CD4-positive, alpha-beta T cell treated with Interleukin-6 at 100 ng/mL for 8 hours (primary cell): ENCODE measurements at places on chromosomes 2 and 18.
A peak's percentile ranks its signal among the peaks of the same experiment; 100 is the strongest.

- no peak for DNase-seq
Observed at GRCh38 chr2:229180658-229181057, 90.4 kb downstream of the PID1 start.

DNA sequence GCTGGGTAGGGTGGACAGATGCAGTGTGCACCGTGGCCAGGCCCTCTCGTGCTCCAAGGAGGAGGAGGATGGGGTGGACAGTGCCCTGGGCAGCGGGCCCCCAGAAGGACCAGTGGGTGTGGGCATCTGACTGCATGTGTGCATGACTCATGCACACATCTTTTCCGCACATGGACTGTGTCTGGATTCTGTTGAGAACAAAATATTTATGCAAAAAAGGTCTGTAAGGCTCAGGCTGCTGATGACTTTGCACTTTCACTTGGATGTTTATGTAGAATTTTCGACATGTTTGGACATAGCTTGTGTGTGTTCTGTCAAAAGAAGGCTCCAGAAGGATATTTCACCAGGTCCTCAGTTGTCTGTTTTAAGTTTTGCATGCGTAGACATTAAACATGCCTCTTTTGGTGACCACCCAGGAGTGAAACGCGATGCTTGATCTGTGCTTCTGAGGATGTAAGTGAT lies 45.6 kb downstream of the MTCL1 start:
- DNase-seq: no peak

DNA sequence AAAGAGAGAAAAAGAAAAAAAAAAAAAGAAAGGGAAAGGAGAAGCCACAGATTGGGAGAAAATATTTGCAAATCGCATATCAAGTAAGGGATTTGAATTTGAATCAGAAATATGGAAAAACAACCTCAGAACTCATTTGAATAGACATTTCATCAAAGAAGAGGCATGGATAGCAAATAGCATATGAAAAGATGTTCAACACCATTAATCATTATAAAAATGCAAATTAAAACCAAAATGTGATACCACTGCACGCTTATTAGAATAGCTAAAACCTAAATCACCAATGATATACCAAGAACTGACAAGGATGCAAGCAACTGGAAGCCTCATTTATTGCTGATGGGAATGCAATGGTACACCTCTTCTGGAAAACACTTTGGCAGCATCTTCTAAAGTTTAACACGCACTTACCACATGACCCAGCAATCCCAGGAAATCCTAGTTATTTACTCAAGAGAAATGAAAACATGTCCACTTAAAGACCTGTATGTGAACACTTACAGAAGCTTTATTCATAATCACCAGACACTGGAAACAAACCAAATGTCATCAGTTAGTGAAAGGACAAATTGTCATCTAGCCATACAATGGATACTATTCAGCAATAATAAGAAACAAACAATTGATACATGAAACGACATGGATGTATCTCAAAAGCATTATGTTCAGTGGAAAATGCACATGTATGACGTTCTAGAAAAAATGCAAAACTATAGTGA lies 10.3 kb downstream of the DNER start:
- no peak for DNase-seq

DNA sequence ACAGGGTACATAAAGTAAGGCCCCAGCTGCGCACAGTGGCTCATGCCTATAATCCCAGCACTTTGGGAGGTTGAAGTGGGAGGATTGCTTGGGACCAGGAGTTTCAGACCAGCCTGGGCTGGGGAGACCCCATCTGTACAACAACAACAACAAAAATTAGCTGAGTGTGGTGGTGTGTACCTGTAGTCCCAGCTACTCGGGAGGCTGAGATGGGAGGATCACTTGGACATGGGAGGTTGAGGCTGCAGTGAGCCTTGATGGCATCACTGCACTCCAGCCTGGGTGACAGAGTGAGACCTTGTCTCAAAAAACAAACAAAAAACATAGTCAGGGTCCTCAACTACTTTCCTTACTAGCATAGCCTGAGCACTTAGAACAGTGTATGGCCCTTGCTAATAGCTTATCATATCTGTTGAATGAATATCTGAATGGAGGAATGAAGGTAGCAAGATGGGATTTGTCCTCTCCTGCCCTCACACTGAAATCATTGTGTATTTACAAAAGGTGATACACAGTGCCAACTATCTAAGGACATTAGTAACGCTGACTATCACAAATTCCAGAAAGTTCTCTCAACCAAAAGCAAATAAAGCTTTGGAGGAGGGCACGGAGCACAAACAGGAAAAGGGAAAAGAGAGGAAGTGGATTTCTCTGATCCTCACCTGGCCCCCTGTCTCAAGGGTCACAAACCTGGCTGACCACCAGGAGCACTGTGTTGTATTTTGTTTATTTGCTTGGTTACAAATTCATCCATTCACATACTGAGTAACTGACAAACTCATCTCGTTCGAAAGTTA lies 38.1 kb downstream of the L3MBTL4 start:
- DNase-seq: no peak

DNA sequence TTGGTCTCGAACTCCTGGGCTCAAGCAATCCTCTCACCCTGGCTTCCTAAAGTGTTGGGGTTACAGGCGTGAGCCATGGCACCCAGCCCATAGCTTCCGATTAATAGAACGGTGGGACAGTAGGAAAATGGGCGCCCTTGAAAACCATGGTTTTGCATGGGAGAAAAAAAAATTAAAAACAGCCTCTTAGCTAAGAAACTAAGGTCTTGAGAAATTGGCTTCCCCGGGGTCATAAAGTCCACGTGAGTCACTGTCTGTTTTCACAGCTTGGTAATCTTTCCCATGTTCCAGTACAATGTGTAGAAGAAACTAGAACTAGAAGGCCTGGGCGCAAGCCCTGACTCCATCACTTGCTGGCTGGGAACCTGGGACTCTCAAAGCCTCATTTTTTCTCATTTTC lies 20.7 kb downstream of the B3GNT2 start:
- no peak for DNase-seq

- peak; percentile 35 for DNase-seq
Observed at GRCh38 chr2:7517088-7517487, 599.9 kb downstream of the RNF144A start.

GRCh38 chr2:27929916-27930486 lies 39.5 kb downstream of the BABAM2 start:
- no peak for DNase-seq

DNA sequence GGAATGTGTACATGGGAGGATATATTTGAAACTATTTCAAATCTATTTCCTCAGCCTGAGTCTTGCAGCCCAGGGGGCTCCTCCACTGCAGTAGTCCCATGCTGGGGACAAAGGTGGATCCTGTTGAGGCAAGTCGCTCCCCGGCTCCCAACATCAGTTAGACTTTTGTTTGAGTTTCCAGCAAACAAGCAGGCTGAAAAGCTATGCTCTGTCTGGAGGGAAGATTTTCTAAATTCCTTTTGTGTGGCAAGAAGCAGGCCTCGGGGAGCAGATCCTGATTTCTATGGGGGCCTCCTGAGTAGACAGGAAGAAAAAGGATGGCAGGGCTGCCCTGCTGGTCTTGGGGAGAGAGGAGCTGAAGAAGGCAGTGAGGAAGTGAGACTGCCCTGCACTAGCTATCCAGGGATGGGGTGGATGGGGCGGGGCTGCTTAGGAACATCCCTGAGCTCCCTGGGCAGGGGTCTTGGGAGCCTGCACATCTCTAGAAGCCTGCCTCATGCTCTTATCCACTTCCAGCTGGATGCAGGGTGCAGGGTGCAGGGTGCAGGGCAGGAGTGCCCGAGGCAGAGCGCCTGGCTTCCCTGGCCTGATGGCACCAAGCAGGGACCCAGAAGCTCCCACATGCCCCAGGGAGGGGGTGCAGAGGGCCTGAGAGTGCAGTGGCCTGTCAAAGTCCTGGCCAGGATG lies 6.0 kb upstream of the CIB4 start:
- no peak for DNase-seq

DNA sequence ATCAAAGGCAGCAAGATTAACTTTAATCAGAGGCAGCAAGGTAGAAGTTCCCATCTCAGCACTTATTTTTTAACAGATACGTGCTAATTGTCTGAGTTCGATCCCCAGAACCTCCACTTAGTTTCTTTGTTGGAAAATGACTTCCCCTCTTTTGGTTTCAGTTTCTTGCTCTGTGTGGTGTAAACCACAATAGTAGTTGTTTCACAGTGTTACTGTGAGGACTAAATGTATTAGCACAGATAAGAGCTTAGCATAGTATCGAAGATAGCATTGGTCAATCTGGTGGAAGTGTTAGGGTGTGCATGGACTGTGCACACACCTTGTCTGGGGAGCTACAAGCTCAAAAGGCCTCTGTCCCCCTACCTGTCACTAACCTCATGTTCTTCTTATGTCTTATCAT lies 988.3 kb upstream of the GYPC start:
- DNase-seq: no peak

DNA sequence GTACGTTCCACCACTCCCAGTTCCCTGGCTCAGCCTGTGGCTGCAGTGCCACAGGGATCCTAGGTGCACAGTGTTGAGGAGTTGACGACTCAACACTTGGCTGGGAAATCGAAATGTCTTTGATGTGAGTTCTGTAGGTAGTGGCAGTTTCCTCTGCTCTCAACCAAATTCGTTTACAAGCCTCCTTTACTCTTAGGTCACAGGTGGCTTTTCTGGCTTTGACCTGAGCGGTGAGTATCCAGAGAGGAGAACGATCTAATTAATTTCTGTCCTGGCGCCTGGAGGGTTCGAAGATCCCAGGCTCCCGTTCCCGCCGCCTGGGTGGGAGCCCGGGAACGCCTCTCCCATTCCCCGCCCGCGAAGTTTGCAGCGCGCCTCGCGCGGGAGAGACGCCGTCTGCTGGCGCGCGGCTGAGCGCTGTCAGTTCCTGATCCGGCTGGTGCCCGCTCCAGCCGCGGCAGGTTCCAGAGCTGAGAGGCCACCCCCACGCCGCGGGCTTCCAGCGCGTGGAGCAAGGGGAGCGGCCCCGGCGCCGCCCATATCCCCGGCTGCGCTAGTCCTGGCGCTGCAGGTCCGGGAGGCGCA lies at the start of gene LAMA3:
LAMA3 (plus strand) TSS at position 423 of the 585 bp plus-strand sequence. CDS start 231 bp downstream, outside the sequence.
- DNase-seq: no peak

- DNase-seq: no peak
Observed at GRCh38 chr2:73023497-73023896, 48.0 kb downstream of the SFXN5 start.

DNA sequence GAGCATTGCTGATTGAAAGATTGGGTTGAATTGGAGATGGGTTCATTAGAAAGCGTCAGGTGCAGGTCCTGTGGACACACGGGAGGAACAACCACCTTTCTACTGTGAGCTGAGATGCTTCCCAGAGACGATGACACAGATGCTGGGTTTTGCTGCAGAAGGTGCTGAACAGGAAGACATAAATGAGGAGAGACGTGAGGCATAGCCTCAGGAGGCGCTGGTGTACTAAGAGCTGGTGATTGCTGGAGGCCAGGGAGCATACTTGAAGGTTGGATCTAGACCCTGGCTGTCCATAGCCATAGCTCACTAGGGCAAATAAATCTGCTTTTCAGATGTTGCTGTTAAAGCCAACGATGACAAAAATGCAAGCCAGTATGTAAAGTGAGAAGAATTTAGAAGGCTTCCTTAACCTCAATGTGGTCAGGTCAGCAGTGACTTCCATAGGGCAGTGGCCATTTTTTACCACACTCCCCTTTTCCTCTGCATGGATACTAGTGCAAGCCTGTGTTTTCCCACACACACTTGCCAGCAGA lies 153.7 kb downstream of the SOX11 start:
- no peak for DNase-seq

DNA sequence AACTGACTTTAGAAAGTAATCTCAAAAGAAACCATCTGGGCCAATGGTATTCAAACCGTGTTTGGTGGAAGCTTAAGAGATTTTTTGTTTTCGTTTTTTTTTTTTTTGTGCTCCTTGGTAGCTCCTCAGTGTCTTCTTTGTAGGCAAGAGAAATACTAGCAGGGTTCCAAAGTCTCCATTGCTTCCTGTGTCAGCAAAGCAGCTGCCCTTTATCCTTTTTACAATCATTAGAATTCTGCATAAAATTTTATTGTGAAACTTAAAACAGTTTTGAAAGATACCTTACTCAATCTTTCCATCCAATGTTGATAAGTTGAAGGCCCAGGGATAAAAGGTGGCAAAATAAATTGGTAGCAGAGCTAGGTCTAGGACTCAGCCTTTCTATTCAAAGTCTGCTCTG lies 479 bp downstream of the IL1F10 start:
- DNase-seq: no peak

GRCh38 chr2:235073868-235074413 lies 122.1 kb downstream of the SH3BP4 start:
- DNase-seq: no peak

GRCh38 chr18:35691625-35692024 lies 110.1 kb downstream of the GALNT1 start:
- DNase-seq: no peak

- DNase-seq: no peak
Observed at GRCh38 chr2:148301362-148301761, 280.5 kb downstream of the MBD5 start.

- DNase-seq: no peak
Observed at GRCh38 chr18:47346016-47346415, 94.6 kb upstream of the SKOR2 start.

DNA sequence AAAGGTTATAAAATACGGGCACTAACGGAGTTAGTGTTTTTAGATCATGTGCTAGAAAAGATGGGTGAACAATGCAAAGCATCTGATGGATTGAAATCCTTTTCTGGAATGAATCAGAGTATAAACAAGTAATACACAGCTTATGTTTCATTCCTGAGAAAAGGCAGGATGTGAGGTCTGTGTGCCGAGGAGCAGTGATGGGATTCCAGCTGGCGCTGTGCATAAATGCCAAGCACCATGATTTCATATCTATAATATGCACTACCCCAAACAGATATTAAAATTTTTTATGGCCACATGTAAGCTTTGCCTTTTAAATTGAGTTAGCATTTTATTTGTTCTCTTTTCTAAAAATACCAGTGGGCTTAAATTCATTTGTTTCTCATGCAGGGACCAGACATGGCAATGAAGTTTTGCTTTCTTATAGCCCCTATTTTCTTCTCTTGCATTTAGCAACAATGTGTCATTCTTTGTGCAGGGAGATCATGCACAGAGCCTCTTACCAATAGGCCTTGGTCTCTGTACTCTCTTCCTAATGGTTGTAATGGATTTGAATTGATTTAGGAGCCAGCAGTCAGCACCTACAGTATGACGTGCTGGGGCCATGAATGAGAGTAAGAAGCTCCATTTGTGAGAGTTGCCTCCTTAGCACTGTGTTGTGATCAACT lies 323.9 kb downstream of the SLC8A1 start:
- no peak for DNase-seq
